ENCODE measurements at places on chromosomes 6 and 20.

GRCh38 chr6:109739686-109740085 lies 48.6 kb downstream of the FIG4 start:
- DNase-seq = no peak

GRCh38 chr20:45370571-45371160 lies 7.5 kb downstream of the TP53TG5 start:
- DNase-seq = no peak

DNA sequence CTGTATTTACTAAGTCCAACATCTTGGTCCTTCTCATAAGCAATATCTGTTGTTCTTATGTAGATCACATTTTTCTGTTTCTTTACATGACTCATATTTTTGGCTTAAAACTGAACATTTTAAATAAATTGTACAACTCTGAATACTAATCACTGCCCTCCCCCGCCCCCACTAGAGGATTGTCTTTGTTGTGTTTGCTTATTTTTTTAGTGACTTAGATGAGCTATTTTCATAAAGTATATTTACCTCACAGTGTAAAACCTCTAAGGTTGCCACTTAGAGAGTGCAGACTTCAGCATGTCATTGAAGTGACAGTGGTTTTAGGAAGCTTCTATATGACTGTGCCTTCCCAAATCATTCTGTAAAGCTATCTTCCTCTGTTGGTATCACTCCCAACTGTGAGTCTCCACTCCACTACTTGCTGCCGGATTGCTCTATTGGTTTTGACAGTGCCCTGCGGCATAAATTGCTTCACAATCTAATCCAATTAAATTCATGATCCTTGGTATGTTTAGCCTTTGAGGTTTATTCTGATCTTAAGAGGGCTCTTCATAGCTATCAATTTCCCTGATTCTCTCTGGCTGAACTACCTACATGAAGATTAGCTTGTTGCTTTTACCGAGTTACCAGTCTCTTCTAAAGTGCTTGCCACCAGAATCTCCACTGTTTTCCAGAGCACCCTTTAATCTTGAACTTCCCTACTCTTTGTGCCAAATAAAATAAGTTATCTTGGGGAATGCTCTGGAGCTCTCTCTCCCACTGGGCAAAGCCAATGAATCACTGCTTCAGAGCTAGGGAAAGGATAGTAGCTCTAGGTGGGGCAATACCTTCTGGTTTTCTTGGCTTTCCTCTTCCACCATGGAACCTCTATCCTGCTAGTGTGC lies 33.0 kb downstream of the SPTLC3 start:
- no peak for DNase-seq

DNA sequence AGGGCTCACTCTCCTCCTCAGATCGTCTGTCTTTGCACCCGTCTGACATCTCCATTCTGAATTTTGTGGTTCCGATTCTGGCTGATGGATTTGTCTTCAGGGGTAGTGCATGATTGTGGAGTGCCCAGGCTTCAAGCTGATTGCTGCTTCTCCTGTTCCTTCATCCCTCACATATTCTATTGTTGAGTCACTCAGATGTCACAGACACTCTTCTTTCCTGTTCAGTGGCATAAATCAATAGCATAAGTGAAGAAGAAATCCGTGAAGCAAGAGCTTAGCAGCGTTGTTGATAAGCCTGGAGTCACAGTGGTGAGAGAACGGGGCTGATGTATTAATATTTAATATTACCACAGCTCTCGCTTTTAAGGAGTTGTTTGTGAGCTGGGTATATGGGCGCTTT lies 152.5 kb downstream of the MTHFD1L start:
- DNase-seq = no peak

DNA sequence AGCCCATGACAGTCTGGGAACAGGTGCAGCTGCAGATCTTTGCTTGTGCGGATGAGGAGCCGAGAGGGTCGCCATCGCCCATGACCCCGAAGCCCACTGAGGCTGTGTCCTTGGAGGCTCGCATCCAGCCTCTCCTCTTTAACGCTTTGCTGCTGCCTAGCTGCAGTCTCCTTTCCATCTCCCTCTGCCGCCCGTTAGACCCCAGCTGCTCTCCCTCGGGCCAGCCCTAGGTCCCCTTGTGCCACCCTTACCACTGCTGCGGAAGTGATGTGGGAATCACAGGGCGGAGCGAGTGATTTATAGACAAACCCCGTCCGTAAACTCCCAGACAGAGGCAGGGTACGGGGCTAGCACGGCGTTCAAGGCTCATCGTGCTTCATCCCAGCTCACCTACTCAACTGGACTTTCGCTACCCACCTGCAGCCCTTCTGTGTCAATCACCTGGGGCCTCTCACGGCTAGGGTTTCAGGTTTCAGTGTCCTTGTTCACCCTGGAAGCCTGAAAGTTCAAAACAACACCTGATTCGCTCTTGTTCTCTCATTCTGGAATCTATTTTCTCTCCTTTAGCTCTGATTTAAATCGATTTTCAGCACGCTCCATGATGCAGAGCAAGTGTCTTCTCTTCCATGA lies 76.1 kb downstream of the PAX1 start:
- DNase-seq = no peak

- peak; percentile 45 for DNase-seq
Observed at GRCh38 chr6:136859430-136859829, 37.0 kb downstream of the PEX7 start.

DNA sequence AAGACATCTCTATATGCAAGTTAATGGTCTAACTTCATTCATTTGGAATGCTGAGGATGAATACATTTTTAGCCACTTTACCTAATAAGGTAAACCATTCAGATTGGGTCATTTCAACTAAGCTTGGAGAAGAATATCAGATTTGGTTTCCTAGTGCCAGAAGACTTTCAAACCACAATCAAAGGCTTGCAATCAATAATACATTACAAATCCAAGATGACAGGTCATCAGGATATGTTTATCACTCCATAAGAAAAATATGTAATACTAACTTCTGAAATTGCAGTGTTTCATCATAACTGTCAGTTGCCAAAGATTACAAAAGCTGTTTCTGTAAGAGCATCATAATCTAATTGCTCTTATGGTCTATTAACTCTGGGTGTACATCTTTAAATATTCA lies 654.0 kb downstream of the COL12A1 start:
- no peak for DNase-seq

Data from suppressor macrophage treated with lipopolysaccharide for 1 hour (primary cell).